Fibroblast of pulmonary artery (primary cell): ENCODE measurements at places on chromosomes 7 and 10.

GRCh38 chr7:157820796-157821195 is 484.0 kb downstream of the DNAJB6 start:
- no peak for DNase-seq

DNA sequence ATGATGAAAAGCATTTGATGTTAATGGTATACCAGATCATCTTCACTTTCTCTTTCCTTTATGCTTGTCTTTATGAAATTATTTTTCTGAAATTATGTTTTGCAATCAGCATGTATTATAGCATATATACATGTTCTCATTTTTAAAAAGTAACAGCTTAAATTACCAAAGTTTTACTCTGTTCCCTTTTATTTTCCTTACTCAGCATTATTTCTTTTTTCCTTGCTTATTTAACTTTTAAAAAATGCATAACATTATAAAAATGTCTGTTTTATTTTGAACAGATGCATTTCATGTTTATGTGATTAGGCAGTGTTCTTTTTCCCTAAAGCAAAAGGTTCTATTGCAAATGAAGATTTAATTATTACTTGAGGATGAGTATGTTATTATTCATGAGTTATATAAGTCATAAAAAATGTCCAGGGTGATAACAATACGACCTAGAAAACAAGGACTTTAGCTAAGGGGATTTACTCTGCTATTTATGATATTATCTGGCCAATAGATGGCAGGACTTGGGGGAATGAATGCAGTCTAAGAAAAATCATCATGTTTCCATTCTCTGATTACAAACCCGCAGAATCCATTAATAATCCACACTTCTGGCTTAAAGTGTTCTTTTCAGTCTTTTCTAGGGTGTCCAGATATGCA is 38.5 kb downstream of the CABCOCO1 start:
- no peak for DNase-seq

- DNase-seq: peak; percentile 80
Measured at GRCh38 chr10:91389636-91390512, 20.3 kb upstream of the HECTD2 start.

GRCh38 chr7:136074843-136075242 is 97.7 kb upstream of the MTPN start:
- DNase-seq: peak; percentile 20

GRCh38 chr7:28675429-28675828 is 263.1 kb downstream of the CREB5 start:
- no peak for DNase-seq

DNA sequence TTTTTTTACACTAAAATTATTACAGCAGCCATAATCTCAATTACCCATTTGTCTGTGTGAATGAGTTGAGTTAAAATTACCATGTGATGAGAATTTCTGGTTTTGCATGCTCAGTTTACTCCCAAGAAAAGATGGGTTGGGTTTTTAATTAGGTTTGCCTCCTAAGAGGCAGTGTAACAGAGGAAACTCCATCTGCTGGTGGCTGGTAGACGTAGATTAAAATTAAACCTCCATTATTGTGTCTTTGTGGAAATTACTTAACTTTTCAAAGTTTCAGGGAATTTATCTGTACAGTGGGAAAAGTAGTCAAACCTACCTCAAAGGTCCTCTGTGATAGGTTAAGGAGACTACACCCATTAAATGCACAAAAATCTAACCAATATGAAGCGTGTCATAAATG is 954.2 kb downstream of the PCDH15 start:
- no peak for DNase-seq

GRCh38 chr7:153640586-153640985 is 411.6 kb upstream of the DPP6 start:
- no peak for DNase-seq

GRCh38 chr10:122112625-122113160 is 123.7 kb downstream of the TACC2 start:
- peak; percentile 96 for DNase-seq
